ENCODE measurements at places on chromosomes 6 and 20. TPM values are rescaled to one million over a fixed set of nuclear protein-coding genes. Genes with fewer than 3 reads are reported as not detected.

The FABP7 gene
- total RNA-seq: not detected

The PKIB gene
- total RNA-seq: under 0.01 TPM

The RHAG gene
- not detected for total RNA-seq

The SAMD10 gene
- 2.1 TPM for total RNA-seq

The HLA-DQA1 gene
- not detected for total RNA-seq

All from myometrial cell (primary cell).